ENCODE measurements at places on chromosomes 16 and 17. TPM values are rescaled to one million over a fixed set of nuclear protein-coding genes. Genes with fewer than 3 reads are reported as not detected.
A peak's percentile ranks its signal among the peaks of the same experiment; 100 is the strongest.

GRCh38 chr16:2030036-2030435, 3.3 kb downstream of the NHERF2 start:
- no peak for DNase-seq
- no peaks in the 10 kb centered on the region for H3K27me3 ChIP-seq
- no peaks in the 10 kb centered on the region for H3K36me3 ChIP-seq
- no peak overlapping the region for H3K27ac ChIP-seq
- H3K4me1 ChIP-seq, result peaks cover 11% of the 10 kb centered on the region
- H3K4me3 ChIP-seq, result no peak overlapping the region

GRCh38 chr16:14354561-14355351, 275.3 kb downstream of the PARN start:
- peaks cover 9% of the 10 kb centered on the region for H3K4me1 ChIP-seq
- H3K27ac ChIP-seq, result no peak overlapping the region
- no peaks in the 10 kb centered on the region for H3K27me3 ChIP-seq
- no peaks in the 10 kb centered on the region for H3K36me3 ChIP-seq
- DNase-seq, result no peak
- H3K4me3 ChIP-seq, result no peak overlapping the region

DNA sequence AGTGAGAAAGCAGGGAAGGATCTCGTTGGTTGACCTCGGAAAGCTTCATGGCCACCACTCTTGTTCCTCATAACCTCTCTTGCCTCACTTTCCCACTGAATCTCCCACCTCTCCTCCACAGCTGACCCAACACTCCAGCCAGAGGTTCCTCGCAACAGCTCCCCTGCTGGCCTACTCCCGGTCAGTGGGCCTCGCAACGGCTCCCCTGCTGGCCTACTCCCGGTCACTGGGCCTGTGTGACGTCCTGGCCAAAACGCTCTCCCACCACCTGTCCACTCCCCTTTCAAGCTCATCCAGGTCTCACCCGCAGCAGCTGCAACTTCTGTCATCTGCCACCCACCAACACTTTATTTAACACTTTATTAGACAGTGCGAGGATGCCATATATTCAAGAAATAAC, 149.1 kb downstream of the VPS53 start:
- no peaks in the 10 kb centered on the region for H3K27me3 ChIP-seq
- no peak overlapping the region for H3K4me3 ChIP-seq
- H3K36me3 ChIP-seq, result peaks cover 6% of the 10 kb centered on the region
- H3K27ac ChIP-seq, result no peak overlapping the region
- DNase-seq, result no peak

- no peak for DNase-seq
- peaks cover 10% of the 10 kb centered on the region for H3K4me1 ChIP-seq
- H3K36me3 ChIP-seq, result no peaks in the 10 kb centered on the region
Observed at GRCh38 chr17:19418251-19418992, 7.4 kb downstream of the RNF112 start.

DNA sequence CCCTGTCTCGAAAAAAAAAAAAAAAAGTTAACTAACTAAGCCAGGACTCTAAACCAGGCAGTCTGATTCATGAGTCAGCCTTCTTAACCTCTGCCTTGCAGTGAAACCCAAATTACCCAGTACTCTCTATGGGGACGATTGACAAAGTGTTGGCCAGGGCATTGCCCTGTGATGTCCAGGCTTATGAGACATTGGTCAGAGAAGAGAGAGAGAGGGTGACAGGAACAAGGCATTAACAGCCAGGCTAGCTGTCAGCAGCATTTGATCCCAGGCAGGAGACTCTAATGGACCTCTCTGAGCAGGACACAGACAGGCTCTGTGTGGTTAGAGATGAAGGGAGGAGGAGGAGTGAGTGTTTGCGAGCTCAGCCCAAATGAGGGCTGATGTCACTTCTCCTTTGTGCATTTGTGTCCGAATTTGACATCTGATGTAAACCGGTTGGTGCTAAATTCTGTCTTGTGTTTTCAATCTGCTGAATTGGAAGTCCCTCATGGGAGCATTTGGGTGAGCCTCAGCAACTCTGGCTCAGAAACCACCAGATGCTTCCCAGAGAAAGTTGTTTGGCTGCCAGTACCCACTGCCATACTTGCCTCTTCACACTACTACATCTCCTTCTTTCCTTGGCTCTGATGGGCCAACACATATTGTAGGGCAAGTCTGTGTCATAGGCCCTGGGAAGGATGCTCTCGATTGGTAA, 4.3 kb upstream of the MYL4 start:
- H3K4me1 ChIP-seq, result peaks cover 9% of the 10 kb centered on the region
- H3K27me3 ChIP-seq, result no peaks in the 10 kb centered on the region
- no peaks in the 10 kb centered on the region for H3K36me3 ChIP-seq

GRCh38 chr17:50079334-50080095, 15.6 kb upstream of the PDK2 start:
- no peaks in the 10 kb centered on the region for H3K27me3 ChIP-seq
- DNase-seq, result peak; percentile 65
- peaks cover 86% of the 10 kb centered on the region for H3K36me3 ChIP-seq
- no peak overlapping the region for H3K4me3 ChIP-seq
- H3K27ac ChIP-seq, result peak overlapping the region; percentile 42
- H3K4me1 ChIP-seq, result peaks cover 16% of the 10 kb centered on the region

DNA sequence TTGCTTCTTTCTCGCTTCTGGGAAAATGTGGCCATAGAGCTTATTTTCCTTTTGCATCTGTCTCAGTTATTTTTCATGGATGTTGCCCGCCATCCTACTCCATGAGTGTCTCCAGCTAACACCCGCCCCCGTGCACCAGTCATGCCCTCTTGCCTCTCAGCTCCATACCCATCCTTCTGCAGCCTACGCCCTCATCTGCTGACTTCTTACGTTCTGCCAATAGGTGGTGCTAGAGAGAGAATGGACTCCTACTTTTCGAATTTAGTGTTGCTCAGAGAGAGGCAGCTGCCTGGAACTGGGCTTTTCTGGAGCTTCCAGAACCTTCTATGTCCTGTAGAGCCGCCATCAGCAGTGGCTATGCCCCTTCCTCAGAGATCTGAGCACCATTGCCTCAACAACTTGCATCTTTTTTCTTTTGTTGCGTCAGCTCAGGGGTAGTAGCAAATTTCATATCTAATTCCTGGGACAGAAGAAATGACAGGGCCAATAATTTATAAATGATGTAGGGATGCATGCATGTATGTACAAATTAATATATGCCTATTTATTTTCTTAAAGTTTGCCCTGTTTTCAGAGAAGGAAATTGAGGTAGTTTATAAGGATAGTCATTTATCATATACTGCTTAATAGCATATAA, 119.7 kb upstream of the MYOCD start:
- peak; percentile 38 for DNase-seq
- no peak overlapping the region for H3K27ac ChIP-seq
- no peaks in the 10 kb centered on the region for H3K4me1 ChIP-seq
- peaks cover 17% of the 10 kb centered on the region for H3K27me3 ChIP-seq

- no peaks in the 10 kb centered on the region for H3K4me1 ChIP-seq
- no peak overlapping the region for H3K4me3 ChIP-seq
- no peak for DNase-seq
- no peaks in the 10 kb centered on the region for H3K27me3 ChIP-seq
- H3K27ac ChIP-seq, result no peak overlapping the region
Observed at GRCh38 chr17:36761203-36761950, 160.0 kb downstream of the MRM1 start.

- no peak for DNase-seq
- H3K27ac ChIP-seq, result no peak overlapping the region
- H3K4me3 ChIP-seq, result no peak overlapping the region
- peaks cover 8% of the 10 kb centered on the region for H3K36me3 ChIP-seq
- H3K4me1 ChIP-seq, result peaks cover 15% of the 10 kb centered on the region
Observed at GRCh38 chr17:17494499-17494869, 1.7 kb downstream of the RASD1 start.

The SULT1A1 gene
- total RNA-seq, result 23.1 TPM

The PDP2 gene
- 19.9 TPM for total RNA-seq

Measured in HCT116 (cell line).